ENCODE measurements at places on chromosomes 11 and 22.

GRCh38 chr11:7384691-7385090 lies 100.6 kb upstream of the OLFML1 start:
- DNase-seq = no peak

- DNase-seq = no peak
These were observed 11.2 kb upstream of the BIRC3 start for GRCh38 chr11:102306048-102306597.

DNA sequence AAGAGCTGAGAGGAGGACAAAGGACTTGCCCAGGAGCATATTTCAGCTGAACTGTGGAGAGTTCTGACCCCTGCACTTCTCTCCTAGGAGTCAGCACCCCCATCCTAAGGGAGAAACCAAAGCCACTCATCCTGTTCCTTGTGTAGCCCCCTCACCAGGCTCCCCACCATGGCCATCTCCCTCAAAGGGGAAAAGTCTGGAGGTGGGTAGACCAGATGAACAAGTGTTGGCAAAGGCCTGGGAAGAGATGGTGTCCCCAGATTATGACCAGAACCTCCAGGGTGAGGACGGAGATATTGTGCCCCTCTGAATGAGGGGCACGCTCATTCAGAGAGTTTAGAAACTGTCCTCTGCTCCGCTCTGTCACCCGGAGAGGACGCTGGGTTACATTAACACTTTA lies 880.0 kb downstream of the BRD1 start:
- DNase-seq = no peak

DNA sequence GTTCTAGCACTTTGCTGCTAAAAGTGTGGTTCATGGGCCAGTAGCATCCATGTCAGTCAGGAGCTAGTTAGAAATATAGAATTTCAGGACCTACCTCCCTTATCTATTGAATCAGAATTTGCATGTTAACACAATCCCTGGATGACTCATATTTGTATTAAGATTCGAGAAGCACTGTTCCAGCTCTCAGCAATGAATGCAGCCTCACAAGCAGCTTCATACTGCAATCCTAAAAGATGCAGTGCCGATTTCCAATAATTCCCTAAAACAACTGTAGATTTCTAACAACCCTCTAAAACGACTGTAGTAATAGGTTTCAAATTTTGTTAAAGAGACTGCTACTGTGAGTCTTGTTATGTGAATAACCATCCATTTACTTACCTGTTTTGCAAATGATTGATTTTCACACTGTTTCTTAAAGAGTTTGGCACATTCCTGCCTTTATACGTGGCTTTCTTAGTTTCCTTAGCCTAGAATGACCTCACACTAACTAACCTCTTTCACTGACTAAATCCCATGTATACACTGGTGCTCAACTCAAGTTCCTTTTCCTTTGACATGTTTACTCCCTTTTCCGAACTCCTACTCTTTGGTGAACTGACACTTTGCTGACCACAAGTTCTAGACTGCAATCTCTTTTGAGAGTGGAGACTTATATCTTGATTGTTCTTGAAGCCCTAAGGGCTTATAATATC lies 511.8 kb downstream of the METTL15 start:
- DNase-seq = no peak

DNA sequence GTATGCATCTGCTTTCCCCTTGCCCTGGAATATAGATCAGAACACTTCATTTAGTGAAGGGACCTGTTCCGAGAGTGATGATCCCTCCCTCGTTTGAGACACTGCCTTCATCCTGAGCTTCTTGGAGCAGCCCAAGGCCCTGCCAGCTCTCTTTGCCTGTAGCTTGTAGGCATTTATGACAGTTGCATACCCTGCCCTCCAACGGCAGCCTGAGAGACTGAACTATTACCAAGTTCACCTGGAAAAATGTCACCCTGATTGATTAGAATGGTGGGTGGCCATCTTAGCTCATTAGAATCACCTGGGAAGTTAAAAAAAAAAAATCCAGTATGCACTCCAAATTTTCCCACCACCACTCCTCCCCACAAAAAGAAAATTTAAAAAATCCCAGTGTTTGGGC lies 1.5 kb downstream of the MICAL3 start:
- DNase-seq = no peak

- no peak for DNase-seq
These were observed 18.7 kb downstream of the H19 start for GRCh38 chr11:1978720-1979473.

DNA sequence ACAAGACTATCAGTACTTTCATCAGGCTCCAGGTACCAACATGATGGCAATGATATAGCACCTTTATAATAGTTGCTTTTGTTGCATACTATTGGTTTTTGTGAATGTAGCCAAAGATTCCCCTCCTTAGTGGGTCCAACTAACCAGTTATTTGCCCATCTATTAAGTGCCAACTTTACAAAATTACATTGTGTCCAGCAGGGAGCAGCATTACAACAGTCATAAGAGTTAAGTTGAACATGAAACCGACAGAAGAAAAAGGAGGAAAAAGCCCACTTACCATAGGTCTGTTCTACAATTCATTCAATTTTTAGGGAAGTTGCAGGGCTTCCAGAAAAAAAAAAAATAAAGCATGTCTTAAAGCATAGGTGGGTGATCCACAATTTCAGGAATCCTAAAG lies 21.6 kb downstream of the IMMP1L start:
- DNase-seq = no peak

- no peak for DNase-seq
These were observed 403.2 kb downstream of the NELL1 start for GRCh38 chr11:21072558-21072957.

DNA sequence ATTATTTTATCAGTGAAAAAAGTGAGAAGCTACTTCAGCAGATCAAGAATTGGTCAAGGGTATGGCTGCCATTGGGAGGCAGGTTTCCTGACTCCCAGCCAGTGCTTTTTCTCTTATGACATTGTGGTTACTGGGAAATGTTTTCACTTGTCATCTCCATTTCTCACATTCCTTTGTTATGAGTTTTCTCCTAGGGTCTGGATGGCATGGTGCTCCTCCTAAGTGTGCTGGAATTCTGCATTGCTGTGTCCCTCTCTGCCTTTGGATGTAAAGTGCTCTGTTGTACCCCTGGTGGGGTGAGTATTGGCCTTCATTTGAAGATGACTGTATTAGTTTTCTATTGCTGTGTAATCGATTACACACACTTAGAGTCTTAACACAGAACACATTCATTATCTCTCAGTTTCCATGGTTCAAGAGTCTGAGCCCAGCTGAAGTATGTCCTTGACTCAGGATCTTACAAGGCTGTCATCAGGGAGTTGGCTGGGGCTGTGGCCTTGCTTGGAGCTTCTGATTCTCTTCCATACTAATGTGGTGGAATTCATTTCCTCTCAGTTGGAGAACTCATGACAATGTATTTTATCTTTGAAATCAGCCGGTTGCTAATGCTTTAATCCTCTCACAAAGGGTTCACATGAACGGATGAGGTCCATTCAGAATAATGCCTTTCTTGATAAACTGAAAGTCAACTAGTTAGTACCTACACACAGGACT lies 21.0 kb upstream of the MS4A6E start:
- no peak for DNase-seq

DNA sequence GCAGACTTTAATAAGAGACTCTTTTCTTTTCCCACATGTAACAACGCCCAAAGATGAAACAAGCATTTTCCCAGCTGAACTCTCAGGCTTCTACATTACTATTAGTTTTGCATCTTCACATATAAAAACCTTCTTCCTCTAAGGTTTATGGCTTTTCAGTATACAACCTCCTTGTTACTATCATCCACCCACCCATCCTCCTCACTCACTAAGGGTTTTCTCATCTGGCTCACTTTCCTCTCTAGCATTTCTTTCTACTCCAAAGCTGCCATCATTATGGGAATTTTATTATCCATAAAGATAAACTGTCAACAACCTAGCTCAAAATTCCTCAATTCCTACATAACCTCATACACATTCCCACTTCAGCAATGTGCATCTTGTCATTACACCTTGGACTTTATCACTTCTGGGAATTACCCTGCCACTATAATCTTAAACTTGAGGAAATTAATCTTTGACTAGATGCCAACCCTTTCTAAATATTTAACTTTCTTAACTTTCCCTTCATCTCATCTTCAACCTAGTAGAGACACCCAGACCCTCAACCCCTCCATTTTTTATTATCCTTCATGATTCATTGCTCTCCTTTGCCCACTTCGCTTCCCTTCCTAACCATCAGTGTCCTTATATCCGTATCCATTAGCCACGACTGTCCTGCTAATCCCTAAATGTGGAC lies 30.9 kb downstream of the MTMR2 start:
- DNase-seq = no peak

Measured in activated T-cell treated with anti-CD3 and anti-CD28 coated beads for 48 hours (primary cell).